H4 (cell line): ENCODE measurements at places on chromosomes 1 and 21. TPM values are rescaled to one million over a fixed set of nuclear protein-coding genes. Genes with fewer than 3 reads are reported as not detected.
A peak's percentile ranks its signal among the peaks of the same experiment; 100 is the strongest.

GRCh38 chr1:157135646-157136045, 2.5 kb downstream of the ETV3 start:
- DNase-seq: no peak

Gene IVNS1ABP
- 39.6 and 47.5 TPM in 2 replicates for total RNA-seq

DNA sequence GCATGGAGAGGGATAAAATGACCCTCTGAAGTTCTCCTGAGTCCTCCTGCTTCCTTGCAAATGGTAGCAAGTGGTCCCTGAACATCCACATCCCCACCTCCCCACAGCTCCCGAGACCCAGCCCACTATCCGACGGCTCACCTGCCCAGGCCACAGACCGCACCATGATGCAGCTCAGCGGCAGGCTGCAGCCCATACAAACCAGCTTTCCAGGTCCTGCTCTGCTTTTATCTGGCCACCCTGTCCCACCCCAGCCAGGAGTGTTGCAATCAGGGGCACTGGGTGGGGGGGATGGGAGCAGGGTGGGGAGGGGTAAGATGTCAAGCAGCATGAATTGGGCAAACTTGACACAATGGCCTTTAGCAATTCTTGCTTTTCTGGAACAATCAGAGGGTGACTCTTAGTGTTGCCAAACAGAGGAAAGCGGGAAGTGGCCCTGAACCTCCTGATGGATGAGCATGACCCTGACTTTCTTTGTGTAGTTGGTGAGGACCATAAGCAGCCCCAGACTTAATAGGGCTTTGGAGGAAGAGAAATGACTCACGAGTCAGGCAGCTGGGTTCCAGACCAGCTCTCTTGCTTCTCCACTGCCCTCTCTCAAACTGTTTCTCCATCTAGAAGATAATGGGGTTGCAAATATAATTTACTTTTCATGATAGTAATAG, at the start of gene CHIT1:
Gene CHIT1 (minus strand): TSS at position 203 of the 665 bp plus-strand sequence. CDS start 37 bp downstream, at position 166.
- no peak for DNase-seq

Gene KLHDC9
- total RNA-seq: not detected in 2 replicates

GRCh38 chr1:151157067-151157531, 650 bp downstream of the TNFAIP8L2 start:
- no peak for DNase-seq

- no peak for DNase-seq
These were observed 99.2 kb downstream of the PLPPR4 start for GRCh38 chr1:99363531-99363930.

DNA sequence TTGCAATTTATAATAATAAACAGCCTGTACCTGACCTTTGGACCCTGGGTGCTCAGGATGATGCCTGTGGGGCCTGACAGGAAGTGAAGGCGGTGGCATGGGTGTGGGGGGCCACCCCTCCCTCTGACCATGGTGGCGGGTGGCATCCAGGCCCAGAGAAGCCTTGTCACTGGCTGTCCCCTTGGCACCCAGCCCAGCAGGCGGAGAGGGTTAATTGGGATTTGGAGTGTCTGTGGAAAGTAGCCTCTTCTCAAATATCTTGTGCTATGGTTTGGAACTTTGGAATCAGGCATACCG, 20.5 kb downstream of the SOX13 start:
- DNase-seq: no peak

Gene SEMA4A
- total RNA-seq: 0.15 TPM in 1 of 2 replicates, not detected in the other

Gene SPRR2D
- total RNA-seq: not detected in 2 replicates

GRCh38 chr1:193680247-193680923, 494.0 kb upstream of the B3GALT2 start:
- DNase-seq: no peak

GRCh38 chr1:190154744-190155143, 322.9 kb downstream of the BRINP3 start:
- no peak for DNase-seq

DNA sequence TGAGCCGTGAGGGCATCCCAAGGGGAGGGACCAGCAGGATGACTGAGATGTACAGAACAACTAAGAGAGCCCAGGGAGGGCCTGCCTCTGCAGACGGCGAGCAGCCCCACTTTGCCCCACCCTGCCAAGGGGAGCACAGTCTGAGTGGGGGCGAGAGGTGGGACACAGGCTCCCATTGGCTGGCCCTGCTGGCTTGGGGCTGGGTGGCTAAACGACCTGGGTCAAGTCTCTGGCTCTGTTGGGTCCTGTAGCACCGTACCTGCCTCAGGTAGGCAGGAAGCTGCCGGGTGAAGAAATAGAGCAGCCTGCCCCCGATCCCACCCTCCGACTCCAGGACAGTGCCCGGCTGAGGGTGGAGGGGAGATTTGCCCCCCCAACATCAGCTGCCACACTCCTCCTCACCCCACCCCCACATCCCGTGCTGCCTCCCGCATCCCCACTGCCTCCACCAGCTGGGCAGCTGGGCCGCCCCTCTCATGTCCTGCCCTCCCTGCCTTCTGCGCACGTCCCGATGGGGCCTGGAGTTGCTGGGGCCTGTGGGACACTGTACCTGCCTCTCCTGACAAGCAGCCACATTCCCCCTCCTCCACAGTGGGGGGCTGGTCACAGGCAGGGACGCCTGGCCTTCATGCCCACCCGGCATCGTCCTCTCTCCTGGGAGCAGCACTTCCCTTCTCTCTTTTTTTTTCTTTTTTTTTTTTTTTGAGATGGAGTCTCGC, 12.6 kb upstream of the PLEKHG5 start:
- no peak for DNase-seq

DNA sequence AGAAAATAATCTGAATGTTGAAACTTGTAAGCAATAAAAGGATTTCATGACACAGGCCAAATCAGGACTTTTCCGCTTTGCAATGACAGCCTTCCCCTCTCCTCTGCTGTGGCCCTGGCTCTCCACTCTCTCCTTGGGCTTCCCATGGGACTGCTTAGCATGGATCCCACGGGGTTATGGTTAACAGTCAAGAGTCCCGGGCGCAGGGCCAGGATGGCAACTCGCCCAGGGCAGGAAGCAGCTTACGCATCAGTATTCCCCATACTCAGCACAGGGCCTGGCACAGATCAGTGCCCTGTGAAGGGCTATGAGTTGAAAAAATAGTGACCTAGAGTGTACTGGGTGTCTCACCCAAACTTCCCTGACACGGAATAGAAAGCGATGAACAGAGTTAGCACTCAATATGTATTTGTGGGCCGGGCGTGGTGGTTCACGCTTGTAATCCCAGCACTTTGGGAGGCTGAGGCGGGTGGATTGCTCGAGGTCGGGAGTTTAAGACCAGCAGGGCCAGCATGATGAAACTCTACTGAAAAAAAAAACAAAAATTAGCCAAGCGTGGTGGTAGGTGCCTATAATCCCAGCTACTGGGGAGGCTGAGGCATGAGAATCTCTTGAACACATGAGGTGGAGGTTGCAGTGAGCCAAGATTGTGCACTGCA, 29.1 kb upstream of the GRHL3 start:
- DNase-seq: peak; percentile 98

GRCh38 chr1:9869831-9870251, 40.2 kb downstream of the CTNNBIP1 start:
- no peak for DNase-seq

- no peak for DNase-seq
These were observed at the start of gene TNNI3K for GRCh38 chr1:74235153-74235552. TSS of gene TNNI3K (plus strand) at chr1:74235387. CDS start at chr1:74235452, 65 bp downstream.

Gene BTG2
- total RNA-seq: 11.2 and 11.7 TPM in 2 replicates

- peak; percentile 84 for DNase-seq
These were observed 84.3 kb upstream of the VAV3 start for GRCh38 chr1:108049178-108049819.

GRCh38 chr21:32403201-32403777, 9.2 kb upstream of the EVA1C start:
- peak; percentile 66 for DNase-seq

Gene FAM72D
- 3.8 TPM in 2 replicates for total RNA-seq

- DNase-seq: no peak
These were observed 121.9 kb downstream of the SLC5A9 start for GRCh38 chr1:48344373-48344772.

DNA sequence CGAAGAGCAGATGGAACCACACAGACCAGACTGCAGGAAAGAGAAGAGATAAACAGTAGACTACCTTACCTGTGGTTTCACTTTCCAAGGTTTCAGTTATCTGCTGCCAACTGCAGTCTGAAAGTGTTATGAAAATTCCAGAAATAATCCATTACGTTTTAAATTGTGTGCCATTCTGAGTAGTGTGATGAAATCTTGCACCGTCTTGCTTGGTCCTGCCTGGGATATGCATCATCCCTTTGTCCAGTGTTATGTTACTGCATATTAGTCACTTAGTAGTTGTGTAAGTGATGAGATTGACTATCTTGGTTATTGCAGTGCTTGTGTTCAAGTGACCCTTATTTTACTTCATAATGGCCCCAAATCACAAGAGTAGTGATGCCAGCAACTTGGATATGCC, 33.9 kb downstream of the DNAJC6 start:
- peak; percentile 18 for DNase-seq

GRCh38 chr1:38207275-38207674, 160.7 kb upstream of the POU3F1 start:
- no peak for DNase-seq

Gene KIF26B
- total RNA-seq: 14.3 and 14.7 TPM in 2 replicates

DNA sequence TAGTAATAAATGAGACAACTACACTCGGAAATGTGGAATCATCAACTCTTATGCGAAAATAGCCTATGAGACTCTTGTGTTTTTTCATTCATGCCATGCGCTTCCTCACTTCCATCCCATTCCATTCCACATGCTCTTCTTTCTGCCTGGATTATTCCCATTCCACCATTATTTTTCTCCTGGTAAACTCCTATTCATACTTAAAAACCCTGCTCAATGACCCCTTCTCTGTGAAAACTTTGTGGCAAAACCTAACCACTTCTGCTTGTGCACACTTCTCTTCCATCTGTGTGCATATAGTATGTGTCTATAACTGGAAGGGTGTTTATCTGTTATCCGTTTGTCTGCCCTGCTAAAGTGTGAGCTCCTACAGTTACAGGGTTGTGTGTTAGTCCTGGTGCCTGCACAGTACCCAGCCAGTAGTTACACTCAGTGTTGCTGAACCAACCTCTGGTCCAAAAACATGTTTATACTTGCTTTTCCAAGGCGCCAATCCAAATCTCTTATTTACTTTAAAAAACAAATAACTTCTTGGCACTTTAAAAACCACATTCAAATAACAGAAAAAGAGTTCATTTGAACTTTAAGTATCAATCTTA, 10.7 kb downstream of the EPHX1 start:
- DNase-seq: no peak

- DNase-seq: no peak
These were observed 168.8 kb downstream of the GRIK3 start for GRCh38 chr1:36865602-36865900.

DNA sequence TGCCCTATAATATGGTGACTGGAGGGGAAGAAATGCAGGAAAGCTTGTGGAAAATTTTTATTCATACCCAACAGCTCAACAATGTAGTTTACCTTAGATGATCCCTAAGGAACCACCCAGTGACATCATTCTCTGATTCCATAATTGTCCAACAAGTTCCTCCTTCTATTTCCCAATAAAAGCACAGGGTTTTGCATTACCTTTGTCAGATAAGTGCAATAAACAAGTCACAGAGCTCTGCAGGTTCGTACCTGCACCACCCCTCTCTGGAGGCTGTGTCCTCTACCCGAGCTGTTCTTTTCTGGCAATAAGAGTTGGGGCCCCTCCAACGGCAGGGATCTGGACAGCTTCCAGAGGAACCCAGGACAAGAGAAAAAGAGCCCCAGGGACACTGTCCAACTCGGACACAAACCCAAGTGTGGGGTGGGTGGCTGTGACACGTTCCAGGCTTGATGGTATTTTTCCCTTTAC, 38.8 kb downstream of the RCAN1 start:
- DNase-seq: no peak

- no peak for DNase-seq
These were observed 303.8 kb downstream of the TM2D1 start for GRCh38 chr1:61420909-61421835.

- no peak for DNase-seq
These were observed 687.7 kb downstream of the PTPRU start for GRCh38 chr1:29924017-29924431.

- no peak for DNase-seq
These were observed 34.5 kb downstream of the DIRAS3 start for GRCh38 chr1:68015971-68016370.

Gene RXRG
- not detected in 2 replicates for total RNA-seq

DNA sequence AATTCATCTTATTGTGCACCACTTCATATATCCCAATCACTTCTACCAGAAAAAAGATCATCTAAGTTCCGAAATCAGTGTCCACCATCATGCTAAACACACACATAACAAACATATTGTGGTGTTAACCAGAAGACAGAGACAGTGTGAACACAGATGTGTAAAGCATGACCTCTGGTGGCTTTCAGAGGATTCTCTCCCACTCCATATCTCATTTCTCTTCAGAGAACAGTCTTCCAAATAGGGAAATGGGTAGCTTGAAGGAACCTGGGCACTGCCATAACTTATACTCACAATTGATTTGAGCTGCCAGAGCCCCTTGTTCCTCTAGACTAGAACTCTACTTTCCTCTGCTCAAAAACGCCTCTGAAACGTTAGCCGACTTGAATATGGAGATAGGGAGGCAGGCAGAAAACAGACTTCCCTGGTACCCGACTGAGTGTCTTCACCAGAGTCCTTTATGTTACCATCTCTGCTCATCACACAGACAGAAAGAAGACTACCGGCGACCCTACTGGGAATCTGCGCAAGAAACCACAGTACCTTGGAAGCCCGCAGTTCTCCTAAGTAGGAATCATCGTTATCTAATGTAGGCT, 1.8 kb upstream of the ELAPOR1 start:
- peak; percentile 43 for DNase-seq

DNA sequence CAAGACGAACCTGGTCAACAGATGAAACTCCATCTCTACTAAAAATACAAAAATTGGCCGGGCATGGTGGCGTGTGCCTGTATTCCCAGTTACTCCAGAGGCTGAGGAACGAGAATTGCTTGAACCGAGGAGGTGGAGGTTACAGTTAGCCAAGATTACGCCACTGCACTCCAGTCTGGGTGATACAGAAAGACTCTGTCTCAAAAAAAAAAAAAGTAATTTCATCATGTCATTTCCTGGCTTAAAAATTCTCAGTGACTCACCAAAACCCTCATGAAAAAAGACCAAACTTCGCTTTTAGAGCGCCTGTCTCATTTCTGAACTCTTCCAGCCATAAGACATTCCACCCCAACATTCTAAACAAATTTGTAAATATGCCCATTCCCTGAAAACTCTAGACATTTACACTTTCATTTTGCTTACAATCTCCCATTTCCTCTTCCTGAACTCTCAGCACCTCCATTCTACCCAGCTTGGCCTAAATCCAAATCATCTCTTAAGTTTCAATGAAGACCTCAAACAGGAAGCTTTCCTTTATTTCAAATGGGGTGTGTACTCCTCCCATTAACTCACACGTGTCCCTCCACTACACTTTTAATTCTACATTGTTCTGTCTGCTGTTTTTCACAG, 50.5 kb upstream of the PRRC2C start:
- peak; percentile 82 for DNase-seq

GRCh38 chr21:46223217-46223616, 5.4 kb downstream of the LSS start:
- DNase-seq: no peak

- peak; percentile 99 for DNase-seq
These were observed 136.1 kb upstream of the HOOK1 start for GRCh38 chr1:59678493-59679228.

- no peak for DNase-seq
These were observed 19.1 kb downstream of the DIP2A start for GRCh38 chr21:46477765-46478164.

Gene GUCA2B
- total RNA-seq: not detected in 2 replicates
